ENCODE measurements at places on chromosomes 6 and 20. TPM values are rescaled to one million over a fixed set of nuclear protein-coding genes. Genes with fewer than 3 reads are reported as not detected.

DNA sequence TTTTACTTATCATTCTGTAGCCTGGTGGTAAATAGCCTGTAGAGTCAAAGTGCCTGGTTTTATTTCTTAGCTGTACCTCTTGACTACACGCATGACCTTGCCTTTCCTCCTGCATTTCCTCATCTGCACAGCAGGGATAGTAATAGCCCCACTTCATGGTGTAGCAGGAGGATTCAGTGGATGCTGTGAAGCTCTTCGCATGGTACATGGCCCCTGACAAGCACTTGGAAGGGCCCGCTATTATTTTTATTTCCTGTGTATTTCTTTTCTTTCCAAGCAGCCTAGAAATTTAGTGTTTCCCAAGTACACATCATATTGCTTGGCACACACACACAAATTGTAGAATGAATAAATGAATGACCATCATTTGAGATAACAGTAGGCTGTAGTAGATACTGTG is 547.2 kb downstream of the CDH26 start:
- no peak overlapping the region for H3K27ac ChIP-seq
- DNase-seq, result no peak
- H3K4me1 ChIP-seq, result no peaks in the 10 kb centered on the region
- no peak overlapping the region for H3K4me3 ChIP-seq

DNA sequence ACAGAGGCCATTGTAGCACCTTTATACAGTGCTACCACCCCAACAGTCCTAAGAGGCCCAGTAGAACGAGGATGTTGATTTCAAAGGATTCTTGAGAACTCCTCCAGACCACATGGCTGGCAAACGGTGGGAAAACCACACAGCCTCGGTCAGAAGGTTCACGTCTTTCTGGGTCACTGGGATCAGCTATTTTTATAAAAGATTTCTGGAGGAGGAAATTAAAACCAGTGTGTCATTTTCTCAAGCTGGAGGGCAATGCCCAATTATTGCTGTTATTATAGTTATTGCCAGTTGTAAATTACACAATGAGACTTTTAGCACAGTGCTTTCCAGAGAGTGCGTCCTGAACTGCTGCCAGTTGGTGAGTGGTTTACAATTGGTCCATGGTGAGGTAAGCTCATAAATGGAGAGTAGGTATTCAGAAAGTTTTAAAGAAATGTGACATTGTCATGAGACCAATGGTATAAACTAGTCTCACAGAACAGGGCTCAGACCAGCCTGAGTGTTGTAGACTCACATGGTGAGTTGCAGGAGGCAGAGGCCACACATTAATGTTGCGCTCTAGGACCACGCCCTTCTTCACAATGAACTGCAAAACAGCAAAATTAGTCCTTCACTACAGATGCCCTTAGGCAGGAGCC is 8.4 kb upstream of the PPP1R14C start:
- peaks cover 19% of the 10 kb centered on the region for H3K27me3 ChIP-seq
- H3K27ac ChIP-seq, result no peak overlapping the region
- DNase-seq, result no peak
- H3K36me3 ChIP-seq, result no peaks in the 10 kb centered on the region

RNF144B gene
- 2.3 TPM for total RNA-seq

DNA sequence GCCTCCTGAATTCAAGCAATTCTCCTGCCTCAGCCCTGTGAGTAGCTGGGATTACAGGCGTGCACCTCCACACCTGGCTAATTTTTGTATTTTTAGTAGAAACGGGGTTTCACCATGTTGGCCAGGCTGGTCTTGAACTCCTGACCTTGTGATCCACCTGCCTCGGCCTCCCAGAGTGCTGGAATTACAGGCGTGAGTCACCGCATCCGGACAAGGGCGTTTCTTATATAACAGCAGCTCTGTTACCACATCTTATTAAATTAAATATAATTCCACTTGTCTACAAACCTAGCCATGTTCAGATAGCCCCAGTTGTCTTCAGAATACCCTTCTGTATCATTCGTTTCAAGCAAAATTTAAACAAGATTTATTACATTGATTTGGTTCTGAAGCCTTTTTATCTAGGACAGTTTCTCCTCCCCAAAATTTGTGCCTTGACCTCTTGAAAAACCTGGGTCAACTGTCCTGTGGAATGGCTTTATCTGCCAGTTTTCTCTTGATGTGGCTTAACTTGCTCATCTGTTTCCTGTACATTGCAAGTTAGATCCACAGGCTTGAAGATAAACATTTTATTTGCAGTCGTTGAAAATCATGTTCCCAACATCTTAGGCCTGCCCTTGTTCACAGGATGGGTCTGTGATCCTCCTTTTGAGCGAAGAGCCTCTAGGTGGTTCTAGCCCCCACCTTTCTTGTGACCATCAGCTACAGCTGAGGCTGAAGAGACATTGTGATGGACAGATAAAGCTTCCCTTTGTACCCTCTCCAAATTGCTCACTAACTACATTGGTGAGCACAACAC is 132.2 kb downstream of the ARID1B start:
- no peaks in the 10 kb centered on the region for H3K27me3 ChIP-seq
- no peak for DNase-seq
- no peak overlapping the region for H3K4me3 ChIP-seq
- H3K27ac ChIP-seq, result no peak overlapping the region

GRCh38 chr20:19555726-19556125 is 202.3 kb upstream of the RIN2 start:
- no peak for DNase-seq
- H3K4me3 ChIP-seq, result no peak overlapping the region
- no peaks in the 10 kb centered on the region for H3K27me3 ChIP-seq

DNA sequence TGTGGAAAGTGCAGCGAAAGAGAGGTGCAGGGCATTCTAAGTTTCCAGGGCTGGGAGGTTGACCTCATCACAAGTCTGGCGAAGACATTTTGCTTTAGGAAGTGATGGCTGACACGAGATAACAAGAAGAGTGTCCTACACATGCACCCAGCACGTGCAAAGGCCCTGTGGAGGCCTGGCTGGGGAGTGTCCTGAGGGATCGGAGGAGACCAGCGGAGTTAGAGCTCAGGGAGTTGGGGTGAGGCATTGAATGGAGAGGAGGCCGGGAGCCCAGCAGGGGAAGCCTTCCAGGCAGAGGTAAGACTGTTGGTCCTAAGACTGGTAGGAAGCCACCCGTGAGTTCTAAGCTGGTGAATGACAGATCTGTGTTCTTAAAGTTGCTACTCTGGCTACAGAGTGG is 58.4 kb downstream of the PPP1R14C start:
- DNase-seq, result no peak
- H3K4me1 ChIP-seq, result no peaks in the 10 kb centered on the region
- H3K27ac ChIP-seq, result no peak overlapping the region
- no peak overlapping the region for H3K4me3 ChIP-seq

- no peak overlapping the region for H3K4me3 ChIP-seq
- H3K27me3 ChIP-seq, result no peaks in the 10 kb centered on the region
- DNase-seq, result no peak
- H3K36me3 ChIP-seq, result no peaks in the 10 kb centered on the region
Measured at GRCh38 chr20:50029697-50030461, 47.1 kb downstream of the SNAI1 start.

MUCL3 gene
- not detected for total RNA-seq

- no peak overlapping the region for H3K27ac ChIP-seq
- H3K4me3 ChIP-seq, result no peak overlapping the region
- H3K36me3 ChIP-seq, result no peaks in the 10 kb centered on the region
- no peak for DNase-seq
Measured at GRCh38 chr6:6781172-6781872, 192.8 kb downstream of the LY86 start.

DNA sequence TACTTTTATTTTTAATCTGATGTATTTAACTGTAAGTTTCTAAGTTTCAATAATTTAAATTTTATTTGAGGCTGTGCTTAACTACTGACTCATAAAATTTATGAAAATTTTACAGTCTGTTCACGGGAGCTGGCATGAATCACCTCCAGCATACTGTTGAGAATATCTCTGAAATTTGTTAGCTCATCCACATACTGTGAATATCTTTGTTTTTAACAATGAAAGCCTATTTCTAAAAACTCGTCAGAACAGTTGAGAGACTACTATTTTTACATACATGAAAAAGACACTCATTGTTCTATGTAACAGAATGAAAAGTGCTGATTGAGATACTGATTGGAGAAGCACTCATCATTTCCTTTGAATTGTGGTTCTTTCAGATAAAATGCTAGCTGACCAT is 749.3 kb downstream of the TENT5A start:
- no peak overlapping the region for H3K4me3 ChIP-seq
- no peaks in the 10 kb centered on the region for H3K36me3 ChIP-seq
- H3K27ac ChIP-seq, result no peak overlapping the region
- H3K4me1 ChIP-seq, result no peaks in the 10 kb centered on the region

BPIFA1 gene
- not detected for total RNA-seq

DNA sequence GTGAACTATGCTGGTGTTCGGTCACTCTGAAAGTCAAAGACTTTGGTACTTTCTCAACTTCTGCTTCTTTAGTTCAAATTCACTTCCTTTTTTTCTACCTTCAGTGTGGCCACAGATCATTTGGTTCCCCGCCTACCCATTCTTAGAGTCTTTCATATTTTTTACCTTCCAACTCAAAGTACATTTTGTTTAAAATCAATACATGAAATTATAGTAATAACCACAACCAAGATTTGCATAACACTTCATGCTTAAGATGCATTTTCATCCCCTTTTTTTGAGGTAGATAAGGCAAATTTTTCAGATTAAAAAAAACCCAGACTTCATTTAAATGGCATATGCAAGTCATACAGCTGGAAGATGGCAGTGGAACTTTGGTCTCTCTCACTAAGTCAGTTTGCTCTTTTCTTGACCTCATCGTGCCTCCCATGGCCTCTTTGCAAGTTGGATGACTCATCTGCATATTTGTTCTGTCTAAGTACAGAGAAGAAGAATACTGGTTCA is 11.9 kb upstream of the CNR1 start:
- H3K4me1 ChIP-seq, result no peaks in the 10 kb centered on the region
- H3K27ac ChIP-seq, result no peak overlapping the region
- no peak for DNase-seq
- H3K4me3 ChIP-seq, result no peak overlapping the region
- peaks cover 40% of the 10 kb centered on the region for H3K27me3 ChIP-seq

GRCh38 chr6:157235600-157236039 is 87.7 kb downstream of the TMEM242 start:
- peaks cover 5% of the 10 kb centered on the region for H3K4me1 ChIP-seq
- peak overlapping the region; percentile 84 for H3K4me3 ChIP-seq
- H3K27me3 ChIP-seq, result peaks cover 54% of the 10 kb centered on the region
- DNase-seq, result peak; percentile 64

OR12D3 gene
- not detected for total RNA-seq

PACSIN1 gene
- 0.19 TPM for total RNA-seq

DNA sequence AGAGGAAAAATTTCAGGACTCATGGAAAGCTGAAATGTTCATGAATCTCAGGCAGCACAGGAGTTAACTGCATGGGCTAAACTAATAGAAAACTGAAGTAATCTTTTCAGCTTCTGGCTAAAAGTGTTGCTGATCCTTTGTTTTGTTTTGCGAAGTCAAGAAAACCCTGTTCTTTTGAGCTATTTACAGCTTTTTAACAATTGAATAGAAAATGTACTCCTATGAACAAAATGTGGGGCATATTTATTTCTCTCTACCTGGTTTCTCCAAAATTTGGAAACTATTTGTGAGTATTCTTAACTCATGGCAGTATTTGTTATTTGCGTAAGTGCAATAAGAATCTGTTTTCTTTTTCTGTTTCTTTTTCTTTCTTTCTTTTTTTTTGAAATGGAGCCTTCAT is 818.8 kb upstream of the CITED2 start:
- DNase-seq, result no peak
- H3K27me3 ChIP-seq, result peaks cover 6% of the 10 kb centered on the region
- H3K36me3 ChIP-seq, result no peaks in the 10 kb centered on the region
- H3K27ac ChIP-seq, result no peak overlapping the region
- no peak overlapping the region for H3K4me3 ChIP-seq

- no peak for DNase-seq
- no peaks in the 10 kb centered on the region for H3K36me3 ChIP-seq
- H3K4me3 ChIP-seq, result no peak overlapping the region
- peaks cover 7% of the 10 kb centered on the region for H3K27me3 ChIP-seq
Measured at GRCh38 chr6:38935051-38935450, 113.5 kb upstream of the GLP1R start.

BMP2 gene
- not detected for total RNA-seq

MOXD1 gene
- total RNA-seq, result not detected

DNA sequence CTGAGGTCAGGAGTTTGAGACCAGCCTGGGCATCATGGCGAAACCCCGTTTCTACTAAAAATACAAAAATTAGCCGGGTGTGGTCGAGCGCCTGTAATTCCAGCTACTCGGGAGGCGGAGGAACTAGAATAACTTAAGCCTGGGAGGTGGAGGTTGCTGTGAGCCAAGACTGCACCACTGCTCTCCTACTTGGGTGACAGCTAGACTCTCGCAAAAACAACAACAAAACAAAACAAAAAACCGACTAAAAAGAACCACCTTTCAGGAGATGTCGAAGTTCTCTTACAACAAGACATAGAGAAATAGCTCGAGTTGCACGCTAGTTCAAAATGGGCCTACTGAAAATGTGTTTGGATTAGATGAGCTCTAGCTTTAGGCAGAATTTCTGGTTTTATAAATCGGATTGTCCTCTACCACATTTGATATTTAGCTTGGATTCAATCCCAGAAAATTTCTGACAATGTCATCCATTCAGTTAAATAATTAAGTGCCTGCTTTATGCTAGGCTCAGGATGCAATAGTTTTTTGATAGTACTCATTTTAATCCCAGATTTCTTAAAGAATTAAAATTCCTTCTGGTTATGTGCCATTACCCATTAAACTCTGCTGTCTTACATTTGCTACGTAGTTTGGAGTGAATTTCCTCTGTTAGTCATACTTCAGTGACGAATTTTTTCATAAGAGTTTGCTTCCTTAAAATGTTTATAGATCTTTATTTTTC is 137.5 kb upstream of the SHLD1 start:
- H3K27me3 ChIP-seq, result peaks cover 3% of the 10 kb centered on the region
- H3K36me3 ChIP-seq, result peaks cover 14% of the 10 kb centered on the region
- H3K4me1 ChIP-seq, result peaks cover 22% of the 10 kb centered on the region
- no peak for DNase-seq
- no peak overlapping the region for H3K4me3 ChIP-seq

Measured in activated naive CD8-positive, alpha-beta T cell treated with anti-CD3 and anti-CD28 coated beads for 36 hours (primary cell).